ENCODE measurements at places on chromosomes 16 and 17. TPM values are rescaled to one million over a fixed set of nuclear protein-coding genes. Genes with fewer than 3 reads are reported as not detected.
A peak's percentile ranks its signal among the peaks of the same experiment; 100 is the strongest.

GRCh38 chr16:8905168-8905762 lies 23.1 kb downstream of the LITAFD start:
- DNase-seq: no peak

DNA sequence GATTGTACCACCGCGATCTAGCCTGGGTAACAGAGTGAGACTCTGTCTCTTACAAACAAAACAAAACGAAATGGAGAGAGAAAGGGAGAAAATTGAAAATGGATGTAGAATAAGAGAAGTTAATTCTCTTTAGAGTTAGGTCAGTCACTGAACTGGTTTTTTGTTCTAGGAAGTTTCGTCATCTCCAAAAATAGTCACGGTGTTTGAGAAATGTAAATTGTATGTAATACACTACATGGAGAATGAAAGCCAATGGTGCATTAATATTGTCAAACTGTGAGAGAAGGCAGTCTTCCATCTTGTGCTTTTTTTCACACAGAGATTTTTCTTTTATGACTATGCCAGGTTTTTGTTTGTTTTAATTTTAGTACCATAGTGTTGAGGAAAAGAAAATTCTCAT lies 145.9 kb downstream of the BCAS3 start:
- DNase-seq: no peak

- no peak for DNase-seq
Measured at GRCh38 chr16:80667925-80668324, 127.1 kb downstream of the DYNLRB2 start.

DNA sequence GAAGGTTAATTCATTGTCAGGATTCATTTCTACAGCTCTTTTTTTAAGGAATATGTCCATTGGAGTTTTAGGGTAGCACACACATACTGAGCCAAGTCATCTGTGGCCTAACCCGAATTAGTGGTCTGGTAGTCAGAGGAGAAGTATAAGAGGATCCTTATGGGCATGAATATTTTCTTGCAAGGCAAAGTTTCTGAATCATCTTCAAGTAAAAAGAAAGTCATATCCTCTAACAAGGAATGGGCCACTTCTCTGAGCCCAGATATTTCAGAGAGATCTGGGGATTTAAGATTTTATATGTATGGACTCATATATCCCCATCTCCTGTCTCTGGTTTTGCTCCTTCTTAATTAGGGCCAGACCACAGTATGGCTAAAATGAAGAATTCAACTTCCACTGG lies 99.2 kb upstream of the CDH8 start:
- DNase-seq: no peak

DNA sequence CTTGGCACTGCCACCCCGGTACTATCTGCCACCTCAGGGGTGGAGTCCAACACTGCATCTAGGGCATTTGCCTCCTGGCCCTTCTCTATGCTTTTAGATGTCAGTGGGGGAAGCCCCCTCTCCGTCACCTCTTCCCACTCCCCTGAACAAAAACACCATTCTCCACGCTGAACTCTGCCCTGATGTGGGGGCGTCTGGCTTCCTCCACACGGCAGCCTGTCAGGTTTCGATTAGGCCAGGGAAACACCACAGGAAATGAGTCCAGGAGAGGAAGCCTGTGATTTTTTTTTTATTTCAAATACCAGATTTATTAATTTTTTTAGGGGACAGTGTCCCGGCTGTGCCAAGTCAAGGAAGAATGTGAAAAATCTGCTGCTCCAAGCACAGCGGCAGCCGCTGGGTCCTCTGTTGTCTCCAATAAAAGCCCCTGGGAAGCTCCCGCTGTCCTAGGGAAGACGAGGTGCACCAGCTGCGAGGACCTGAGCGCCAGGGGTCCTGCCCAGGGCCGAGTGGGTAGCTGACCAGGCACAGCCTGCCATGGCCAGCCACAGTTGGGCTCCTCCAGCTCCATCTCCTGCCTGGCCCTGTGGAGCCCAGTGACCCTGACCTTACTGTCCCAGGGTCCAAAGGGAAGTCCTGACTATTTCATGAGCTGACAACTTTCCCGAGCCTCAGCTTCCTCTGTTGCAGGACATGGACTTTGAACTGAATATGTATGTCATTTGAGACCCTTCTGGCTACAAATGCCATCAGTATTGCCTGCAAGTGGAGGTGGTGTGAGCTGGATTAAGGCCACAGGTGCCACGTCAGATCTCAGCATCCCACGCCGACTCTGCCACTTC lies 336.7 kb downstream of the FOXL1 start:
- no peak for DNase-seq

DNA sequence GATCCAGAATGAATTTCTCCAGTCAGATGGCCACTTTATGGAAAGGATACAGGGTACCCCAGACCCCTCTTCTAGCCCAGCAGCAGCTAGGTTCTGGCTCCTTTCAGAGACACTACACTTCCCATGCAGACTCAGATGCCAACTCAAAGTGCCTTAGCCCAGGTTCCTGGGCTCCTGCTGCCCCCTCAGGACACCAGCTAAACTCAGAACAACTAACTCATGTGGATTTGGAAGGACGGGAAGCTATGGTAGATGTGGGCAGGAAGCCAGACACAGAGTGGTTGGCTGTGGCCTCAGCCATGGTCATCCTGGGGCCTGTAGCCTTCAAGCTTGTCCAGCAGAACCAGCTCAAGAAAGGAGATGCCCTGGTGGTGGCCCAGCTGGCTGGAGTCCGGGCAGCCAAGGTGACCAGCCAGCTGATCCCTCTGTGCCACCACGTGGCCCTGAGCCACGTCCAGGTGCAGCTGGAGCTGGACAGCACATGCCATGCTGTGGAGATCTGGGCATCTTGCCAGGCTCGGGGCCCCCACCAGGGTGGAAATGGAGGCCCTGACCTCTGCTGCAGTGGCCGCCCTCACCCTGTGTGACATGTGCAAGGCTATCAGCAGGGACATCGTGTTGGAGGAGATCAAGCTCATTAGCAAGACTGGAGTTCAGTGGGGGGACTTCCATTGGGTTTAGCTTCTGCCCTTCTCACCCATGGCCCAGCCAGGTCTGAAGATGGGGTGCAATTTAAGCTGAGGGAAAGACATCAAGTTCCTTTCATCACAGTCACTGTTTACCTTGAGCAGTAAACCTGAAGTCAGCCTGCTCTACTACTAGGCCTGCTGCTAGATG lies 111.8 kb downstream of the N4BP1 start:
- DNase-seq: no peak

- no peak for DNase-seq
Measured at GRCh38 chr17:59838052-59838916, 54.5 kb downstream of the TUBD1 start.

DNA sequence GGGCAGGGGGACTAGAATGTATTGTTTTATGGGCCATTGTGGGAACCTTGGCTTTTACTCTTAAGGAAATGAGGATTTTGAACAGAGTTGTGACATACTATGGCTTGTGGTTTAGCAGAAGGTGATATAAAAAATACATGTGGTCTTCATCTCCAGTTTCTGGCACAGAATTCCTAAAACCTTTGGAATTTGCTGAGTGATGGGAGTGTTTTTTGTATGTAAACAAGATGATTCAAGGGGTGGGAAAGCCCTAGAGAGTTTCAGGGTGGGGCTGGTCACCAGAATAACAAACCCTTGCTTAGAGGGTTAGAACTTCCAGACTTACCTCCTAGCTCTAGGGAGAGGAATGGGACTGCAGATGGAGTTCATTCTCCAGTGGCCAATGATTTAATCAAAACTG lies 316.1 kb downstream of the PHKB start:
- no peak for DNase-seq

GRCh38 chr17:57271821-57272220 lies 15.5 kb downstream of the MSI2 start:
- DNase-seq: no peak

GRCh38 chr17:19677736-19678379 lies 29.3 kb downstream of the ALDH3A2 start:
- no peak for DNase-seq

DNA sequence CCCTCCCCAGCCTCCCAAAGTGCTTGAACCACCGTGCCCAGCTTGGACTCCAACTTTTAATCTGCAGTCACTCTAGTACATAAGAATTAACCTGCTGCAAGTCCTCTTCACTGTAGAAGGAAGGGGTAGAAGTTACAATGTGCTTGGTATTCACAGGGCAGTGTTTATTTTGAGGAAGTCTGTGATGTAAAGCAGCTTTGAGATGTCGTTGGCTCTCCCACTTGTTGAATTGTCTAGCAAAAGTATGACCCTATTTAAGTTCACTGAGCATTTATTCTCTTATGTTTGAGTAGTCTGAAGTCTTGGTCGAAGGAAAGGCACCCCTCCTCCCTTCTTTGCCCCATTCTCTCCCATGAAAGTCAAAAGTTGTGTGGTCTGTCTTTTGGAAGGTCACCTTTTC lies 28.2 kb downstream of the SF3B3 start:
- DNase-seq: no peak

- DNase-seq: no peak
Measured at GRCh38 chr16:88616736-88617135, 21.6 kb upstream of the IL17C start.

DNA sequence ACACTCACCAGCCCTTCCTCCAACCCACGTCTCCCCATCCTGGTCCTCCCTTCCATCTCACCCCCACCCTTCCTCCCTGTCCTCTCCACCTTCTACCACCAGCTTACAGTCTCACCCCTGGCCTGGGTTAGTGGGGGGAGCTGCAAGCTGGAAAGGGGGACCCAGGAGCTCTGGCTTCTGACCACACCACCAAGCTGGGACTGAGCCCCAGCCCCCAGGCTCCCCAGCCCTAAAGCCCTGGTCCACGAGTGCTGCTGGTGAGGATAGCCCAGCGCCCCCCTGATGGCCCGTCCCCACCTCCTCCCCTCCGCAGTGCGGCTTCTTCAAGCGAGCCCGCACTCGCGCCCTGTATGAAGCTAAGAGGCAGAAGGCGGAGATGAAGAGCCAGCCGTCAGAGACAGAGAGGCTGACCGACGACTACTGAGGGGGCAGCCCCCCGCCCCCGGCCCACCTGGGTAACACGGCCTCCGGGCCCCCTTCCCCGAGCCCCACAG lies 7.2 kb upstream of the PDK2 start:
- DNase-seq: no peak

DNA sequence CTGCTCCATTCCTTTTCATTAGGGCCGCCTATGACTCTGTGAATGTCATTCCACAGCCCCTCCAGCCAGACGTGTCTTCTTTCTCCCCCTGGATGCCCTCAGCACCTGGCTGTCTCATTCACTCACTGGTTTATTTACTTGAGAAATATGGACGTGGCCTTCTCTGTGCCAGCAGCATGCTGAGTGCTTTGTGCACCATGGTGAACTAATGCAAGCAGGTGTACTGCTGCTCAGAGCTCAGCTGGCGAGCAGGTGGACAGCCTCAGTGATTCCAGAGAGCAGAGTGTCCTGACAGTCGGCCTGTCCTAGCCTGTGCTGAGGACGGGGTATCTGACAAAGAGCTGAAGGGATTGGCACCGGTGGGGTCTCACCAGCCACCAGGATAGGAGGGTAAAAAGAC lies 96.7 kb downstream of the GNAO1 start:
- DNase-seq: no peak

DNA sequence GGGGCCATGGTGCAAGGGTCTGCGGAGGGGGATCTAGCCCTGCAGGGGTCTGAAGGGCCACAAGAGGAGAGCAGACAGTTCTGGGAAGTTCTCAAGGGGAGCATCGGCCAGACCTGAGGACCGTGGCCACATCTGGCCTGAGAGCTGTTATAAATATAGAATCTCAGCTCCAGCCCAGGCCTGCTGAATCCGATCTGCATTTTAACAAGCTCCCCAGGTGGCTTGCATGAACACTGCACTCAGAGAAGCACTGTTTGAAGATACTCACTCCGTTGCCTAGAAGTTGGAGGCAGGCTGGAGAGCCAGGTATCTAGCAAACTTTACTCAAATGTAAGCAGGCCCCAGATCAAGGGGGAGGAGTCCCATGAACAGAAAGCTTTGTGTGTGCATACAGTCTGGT lies 61.3 kb downstream of the NKD1 start:
- DNase-seq: peak; percentile 29

DNA sequence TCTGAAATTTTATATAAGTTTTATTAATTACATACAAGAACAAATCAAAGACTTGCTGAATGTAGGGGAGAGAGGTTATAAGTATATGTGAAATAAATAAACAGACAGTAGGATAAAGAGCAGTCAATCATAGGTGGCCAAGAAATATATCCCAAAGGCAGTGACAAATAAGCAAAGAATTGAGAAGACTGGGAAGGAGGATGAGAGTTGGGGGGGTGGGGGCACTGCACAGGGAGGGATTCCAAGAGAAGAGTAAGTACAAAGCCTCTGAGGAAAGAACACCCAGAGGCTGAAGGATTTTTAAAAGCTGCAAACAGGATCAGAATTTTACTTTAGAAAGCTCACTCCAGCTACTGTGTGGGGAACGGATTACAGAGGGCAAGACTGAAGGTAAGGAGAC lies 2.8 kb downstream of the PELP1 start:
- no peak for DNase-seq

DNA sequence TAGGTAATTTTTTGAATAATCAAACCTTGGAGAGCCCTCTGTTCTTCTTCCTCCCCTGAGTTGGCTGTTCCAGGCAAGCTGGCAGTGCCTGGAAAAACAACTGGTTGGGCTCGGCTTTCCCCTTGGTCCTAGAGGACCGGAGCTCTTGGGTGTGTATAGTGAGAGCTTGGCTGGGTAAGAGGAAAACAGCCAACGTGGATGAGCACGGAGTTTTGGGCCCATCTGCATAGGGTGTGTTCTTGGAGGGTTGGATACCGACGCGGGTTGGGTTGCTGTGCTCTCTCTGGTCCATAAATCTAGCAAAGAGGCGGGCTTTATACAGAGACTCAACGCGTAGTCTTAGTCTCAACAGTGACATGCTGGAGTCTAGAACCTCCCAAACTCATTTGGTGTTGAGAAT lies 23.2 kb downstream of the ITGB3 start:
- peak; percentile 74 for DNase-seq

GRCh38 chr17:79832218-79833109 lies 6.8 kb downstream of the CBX4 start:
- DNase-seq: no peak

DNA sequence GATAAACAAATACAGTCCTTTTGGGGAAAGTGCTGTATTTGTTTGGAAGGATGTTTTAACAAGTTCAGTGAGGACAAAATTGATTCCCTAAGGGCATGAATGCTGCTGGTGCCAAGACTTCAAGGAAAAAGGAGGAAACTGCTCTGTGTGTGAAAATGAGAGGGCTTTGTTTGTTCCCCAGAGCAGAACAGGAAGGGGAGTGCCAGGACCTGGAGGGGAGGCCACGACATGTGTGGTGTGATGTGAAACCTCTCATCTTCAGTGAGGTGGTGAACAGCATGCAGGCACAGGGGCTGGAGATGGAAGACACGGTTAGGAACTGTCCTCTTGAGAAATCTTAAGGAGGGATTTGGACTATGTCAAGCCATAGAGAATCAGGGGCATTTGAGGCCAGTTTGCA lies 46.6 kb upstream of the GRIN2A start:
- no peak for DNase-seq

DNA sequence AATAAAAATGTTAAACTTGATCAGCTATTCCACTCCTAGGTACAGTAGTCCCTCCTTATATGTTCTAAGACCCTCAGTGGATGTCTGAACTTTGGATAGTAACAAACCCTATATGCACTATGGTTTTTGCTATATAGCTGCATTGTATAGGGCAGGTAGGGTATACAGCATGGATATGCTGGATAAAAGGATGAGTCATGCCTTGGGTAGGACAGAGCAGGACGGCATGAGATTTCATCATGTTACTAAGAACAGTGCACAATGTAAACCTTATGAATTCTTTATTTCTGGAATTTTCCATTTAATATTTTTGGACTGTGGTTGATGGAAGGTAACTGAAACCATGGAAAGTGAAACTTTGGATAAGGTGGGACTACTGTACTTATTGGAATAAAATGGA lies 235.1 kb downstream of the CEP112 start:
- no peak for DNase-seq

Gene MYLK3
- 63.4 TPM for total RNA-seq

Gene PVALEF
- not detected for total RNA-seq

Gene CCDC200
- total RNA-seq: 22.6 TPM

Gene SLC5A11
- 0.39 TPM for total RNA-seq

Gene SHPK
- 23.6 TPM for total RNA-seq

Gene ERI2
- 71.1 TPM for total RNA-seq

Gene ADAD2
- 133 TPM for total RNA-seq

All from testis (tissue), 5 donors.